ENCODE measurements at places on chromosomes 7 and 10. TPM values are rescaled to one million over a fixed set of nuclear protein-coding genes. Genes with fewer than 3 reads are reported as not detected.
A peak's percentile ranks its signal among the peaks of the same experiment; 100 is the strongest.

Gene AZGP1
- total RNA-seq: not detected

Gene SRRM3
- 0.36 TPM for total RNA-seq

- H3K27ac ChIP-seq: no peak overlapping the region
- peaks cover 9% of the 10 kb centered on the region for H3K4me1 ChIP-seq
- no peak overlapping the region for H3K4me3 ChIP-seq
- H3K27me3 ChIP-seq: no peaks in the 10 kb centered on the region
- H3K36me3 ChIP-seq: no peaks in the 10 kb centered on the region
- DNase-seq: no peak
Measured at GRCh38 chr7:73945022-73945421, 83.0 kb upstream of the ELN start.

- H3K4me3 ChIP-seq: no peak overlapping the region
- no peaks in the 10 kb centered on the region for H3K27me3 ChIP-seq
- H3K4me1 ChIP-seq: peaks cover 33% of the 10 kb centered on the region
Measured at GRCh38 chr10:43961523-43962345, 313.1 kb upstream of the ZNF32 start.

Gene CDK14
- total RNA-seq: 39.1 TPM

DNA sequence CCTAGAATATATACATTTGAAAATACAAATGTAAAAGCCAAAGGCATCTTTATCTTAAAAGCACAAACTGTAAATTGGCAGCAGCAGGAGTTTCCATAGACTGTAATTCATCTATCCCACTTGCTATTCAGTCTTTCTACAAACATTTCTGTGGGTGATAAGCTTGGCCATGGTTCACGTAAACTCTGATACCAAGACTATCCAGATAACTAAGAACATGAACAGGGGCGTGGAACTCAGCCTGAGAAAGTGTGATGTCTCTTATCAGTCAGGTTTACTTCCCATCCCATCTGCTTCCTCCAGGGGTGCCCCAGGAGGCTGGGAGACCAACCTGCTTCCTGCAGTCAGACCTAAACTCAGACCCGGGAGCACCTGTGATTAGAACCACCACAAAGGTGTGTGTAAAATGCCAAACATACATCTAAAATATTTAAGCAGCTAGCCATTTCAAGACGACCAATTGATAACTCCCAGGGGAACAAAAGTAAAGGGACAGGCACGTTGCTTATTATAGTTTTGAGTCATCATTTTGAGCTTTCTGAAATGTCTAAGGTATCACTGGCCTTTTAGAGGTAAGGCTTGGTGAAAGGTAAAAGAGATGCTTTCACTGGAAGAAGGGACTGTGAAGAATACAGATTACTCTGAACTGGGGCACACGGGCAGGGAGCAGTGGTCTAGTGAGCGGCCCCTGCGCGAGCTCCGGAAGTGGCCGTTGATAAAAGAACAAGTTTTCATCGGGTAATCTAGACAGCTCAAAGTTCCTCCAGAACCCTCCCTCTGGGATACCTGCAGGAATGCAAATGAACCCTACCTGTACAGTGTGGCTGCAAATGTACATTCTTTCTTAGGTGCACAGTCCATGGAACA is 51.5 kb downstream of the RSU1 start:
- H3K27me3 ChIP-seq: no peaks in the 10 kb centered on the region
- H3K4me3 ChIP-seq: no peak overlapping the region
- peak; percentile 18 for DNase-seq
- H3K4me1 ChIP-seq: no peaks in the 10 kb centered on the region
- peaks cover 7% of the 10 kb centered on the region for H3K36me3 ChIP-seq

GRCh38 chr10:9291081-9291480 is 1236.6 kb downstream of the GATA3 start:
- no peak overlapping the region for H3K4me3 ChIP-seq
- H3K27ac ChIP-seq: no peak overlapping the region
- H3K27me3 ChIP-seq: no peaks in the 10 kb centered on the region

DNA sequence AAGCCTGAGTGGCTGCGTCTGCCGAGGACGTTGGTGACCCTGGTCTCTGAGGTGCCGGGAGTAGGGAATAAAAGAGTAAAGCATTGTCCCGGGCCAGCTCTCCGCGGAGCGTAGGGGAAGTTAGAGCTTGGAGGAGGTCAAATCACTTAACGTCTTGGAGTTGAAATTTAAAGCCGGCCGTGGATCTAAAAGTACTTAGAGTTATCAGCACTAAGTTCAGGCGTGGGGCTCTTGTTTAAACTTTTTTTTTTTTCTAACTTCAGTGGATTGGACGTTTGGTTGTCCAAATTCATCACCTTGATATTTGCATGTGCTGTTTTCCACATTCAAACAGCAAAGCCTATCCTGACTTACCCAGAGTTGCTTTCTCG is 700 bp downstream of the NIPSNAP2 start:
- H3K36me3 ChIP-seq: peaks cover 6% of the 10 kb centered on the region

- no peak overlapping the region for H3K27ac ChIP-seq
- no peaks in the 10 kb centered on the region for H3K27me3 ChIP-seq
- no peak for DNase-seq
- H3K4me3 ChIP-seq: no peak overlapping the region
Measured at GRCh38 chr7:84187087-84187805, 7.3 kb downstream of the SEMA3A start.

Gene SLF2
- 43.0 TPM for total RNA-seq

- no peak overlapping the region for H3K27ac ChIP-seq
- H3K27me3 ChIP-seq: no peaks in the 10 kb centered on the region
- DNase-seq: no peak
- H3K36me3 ChIP-seq: no peaks in the 10 kb centered on the region
- no peak overlapping the region for H3K4me3 ChIP-seq
- H3K4me1 ChIP-seq: no peaks in the 10 kb centered on the region
Measured at GRCh38 chr7:70926666-70927065, 205.3 kb upstream of the GALNT17 start.

DNA sequence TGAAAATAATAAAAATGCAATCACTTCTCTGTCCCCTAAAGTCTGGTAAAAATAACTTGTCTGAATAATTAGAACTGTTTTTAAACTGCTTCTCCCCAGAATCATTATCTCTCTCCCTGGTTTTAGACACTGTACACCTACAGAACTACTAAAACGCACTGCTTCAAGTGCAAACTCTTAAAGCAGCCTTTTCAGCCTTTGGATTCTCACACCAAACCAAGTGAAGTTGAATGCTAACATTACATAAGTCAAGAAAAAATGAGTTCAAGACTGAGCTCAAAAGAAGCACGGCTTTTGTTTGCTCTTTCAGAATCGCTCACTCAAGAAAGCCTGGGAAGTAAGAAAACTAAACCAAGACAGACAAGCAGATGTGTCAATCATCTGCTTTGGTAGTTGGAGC is 188.8 kb downstream of the LSM5 start:
- H3K27me3 ChIP-seq: peaks cover 34% of the 10 kb centered on the region
- H3K4me3 ChIP-seq: no peak overlapping the region
- H3K4me1 ChIP-seq: no peaks in the 10 kb centered on the region

Gene SFTPA2
- not detected for total RNA-seq

Gene TFPI2
- 8.7 TPM for total RNA-seq

Gene TAS2R5
- 1.8 TPM for total RNA-seq

GRCh38 chr10:78964952-78965633 is 103.7 kb upstream of the ZMIZ1 start:
- H3K36me3 ChIP-seq: no peaks in the 10 kb centered on the region
- DNase-seq: no peak
- H3K27me3 ChIP-seq: no peaks in the 10 kb centered on the region
- no peak overlapping the region for H3K27ac ChIP-seq

DNA sequence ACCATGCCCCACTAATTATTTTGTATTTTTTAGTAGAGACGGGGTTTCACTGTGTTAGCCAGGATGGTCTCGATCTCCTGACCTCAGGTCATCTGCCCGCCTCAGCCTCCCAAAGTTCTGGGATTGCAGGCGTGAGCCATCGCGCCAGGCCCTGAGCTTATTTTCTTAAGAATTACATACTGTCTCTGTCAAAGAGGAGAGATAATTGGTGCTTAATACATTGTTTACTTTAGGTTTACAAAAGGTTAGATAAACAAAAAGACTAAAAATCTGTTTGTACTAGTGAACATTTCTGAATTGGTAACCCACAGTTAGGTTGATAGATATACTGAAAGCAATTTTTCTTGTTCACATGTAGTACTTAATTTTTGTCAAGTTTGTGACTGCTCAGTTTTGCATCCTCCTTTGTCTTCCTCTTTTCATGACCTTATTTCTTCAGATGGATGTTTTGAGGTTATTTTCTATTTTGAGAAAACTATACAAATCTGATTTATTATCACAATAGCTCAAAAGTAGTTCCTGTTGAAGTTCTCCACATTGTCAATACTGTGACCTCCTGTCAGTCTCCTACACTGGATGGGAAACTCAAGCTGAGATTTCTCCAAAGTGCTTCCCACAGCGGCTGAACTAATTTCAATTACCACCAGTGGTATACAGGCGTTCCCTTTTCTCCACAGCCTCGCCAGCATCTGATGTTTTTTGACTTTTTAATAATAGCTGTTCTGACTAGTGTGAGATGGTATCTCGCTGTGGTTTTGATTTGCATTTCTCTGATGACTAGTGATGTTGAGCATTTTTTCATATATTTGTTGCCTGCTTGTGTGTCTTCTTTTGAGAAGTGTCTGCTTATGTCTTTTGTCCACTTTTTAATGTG is 22.5 kb downstream of the HHEX start:
- no peaks in the 10 kb centered on the region for H3K27me3 ChIP-seq
- no peaks in the 10 kb centered on the region for H3K4me1 ChIP-seq
- no peaks in the 10 kb centered on the region for H3K36me3 ChIP-seq
- no peak overlapping the region for H3K4me3 ChIP-seq

DNA sequence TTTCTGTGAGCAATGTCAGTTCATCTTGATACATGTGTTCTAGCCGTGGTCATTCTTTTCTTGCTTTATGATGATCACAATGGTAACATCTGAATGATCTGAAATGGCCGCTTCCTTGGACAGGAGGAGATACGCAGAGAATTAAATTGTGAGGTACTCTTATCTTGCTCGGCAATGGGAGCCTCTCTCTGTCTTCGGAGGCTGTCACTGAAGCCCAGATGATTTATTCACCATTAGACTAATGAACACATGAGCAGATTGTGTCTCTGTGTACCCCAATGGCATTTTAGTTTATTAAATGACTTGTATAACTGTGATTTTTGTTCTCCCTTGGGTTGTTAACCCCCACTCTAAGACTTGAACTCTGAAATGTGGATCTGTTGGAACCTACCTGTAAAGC is 38.6 kb downstream of the RBM33 start:
- H3K27ac ChIP-seq: no peak overlapping the region
- H3K36me3 ChIP-seq: peaks cover 42% of the 10 kb centered on the region
- H3K4me1 ChIP-seq: no peaks in the 10 kb centered on the region
- H3K4me3 ChIP-seq: no peak overlapping the region
- H3K27me3 ChIP-seq: no peaks in the 10 kb centered on the region
- no peak for DNase-seq

Gene SMKR1
- total RNA-seq: 0.72 TPM

DNA sequence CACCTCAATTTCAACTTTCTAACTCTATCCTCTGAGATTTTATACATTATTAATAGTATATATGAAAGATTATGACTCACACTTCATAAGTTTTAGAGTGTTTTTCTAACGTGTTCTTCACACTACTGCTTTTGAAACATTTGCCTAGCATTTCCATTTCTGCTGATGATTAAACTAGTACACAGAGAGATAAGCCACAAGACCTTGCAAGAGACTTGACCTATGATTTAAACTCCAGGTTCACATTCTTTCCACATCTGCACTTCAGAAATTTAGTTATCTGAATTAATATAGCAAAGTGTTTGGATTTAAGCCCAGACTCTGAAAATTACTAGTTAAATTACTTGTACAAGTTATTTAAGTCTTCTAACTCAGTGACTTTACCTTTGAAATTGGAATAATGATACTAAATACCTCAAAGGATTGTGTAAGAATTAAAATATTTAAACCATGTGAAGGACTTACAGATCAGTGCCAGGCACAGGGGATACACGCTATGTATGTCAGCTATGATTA is 66.6 kb downstream of the PCLO start:
- H3K4me1 ChIP-seq: no peaks in the 10 kb centered on the region
- no peaks in the 10 kb centered on the region for H3K27me3 ChIP-seq
- H3K27ac ChIP-seq: no peak overlapping the region
- no peaks in the 10 kb centered on the region for H3K36me3 ChIP-seq

- DNase-seq: no peak
- no peak overlapping the region for H3K4me3 ChIP-seq
- no peaks in the 10 kb centered on the region for H3K27me3 ChIP-seq
Measured at GRCh38 chr7:13282377-13282980, 595.0 kb downstream of the ARL4A start.

Gene VPS37D
- 5.9 TPM for total RNA-seq

Gene CAMK2B
- not detected for total RNA-seq

DNA sequence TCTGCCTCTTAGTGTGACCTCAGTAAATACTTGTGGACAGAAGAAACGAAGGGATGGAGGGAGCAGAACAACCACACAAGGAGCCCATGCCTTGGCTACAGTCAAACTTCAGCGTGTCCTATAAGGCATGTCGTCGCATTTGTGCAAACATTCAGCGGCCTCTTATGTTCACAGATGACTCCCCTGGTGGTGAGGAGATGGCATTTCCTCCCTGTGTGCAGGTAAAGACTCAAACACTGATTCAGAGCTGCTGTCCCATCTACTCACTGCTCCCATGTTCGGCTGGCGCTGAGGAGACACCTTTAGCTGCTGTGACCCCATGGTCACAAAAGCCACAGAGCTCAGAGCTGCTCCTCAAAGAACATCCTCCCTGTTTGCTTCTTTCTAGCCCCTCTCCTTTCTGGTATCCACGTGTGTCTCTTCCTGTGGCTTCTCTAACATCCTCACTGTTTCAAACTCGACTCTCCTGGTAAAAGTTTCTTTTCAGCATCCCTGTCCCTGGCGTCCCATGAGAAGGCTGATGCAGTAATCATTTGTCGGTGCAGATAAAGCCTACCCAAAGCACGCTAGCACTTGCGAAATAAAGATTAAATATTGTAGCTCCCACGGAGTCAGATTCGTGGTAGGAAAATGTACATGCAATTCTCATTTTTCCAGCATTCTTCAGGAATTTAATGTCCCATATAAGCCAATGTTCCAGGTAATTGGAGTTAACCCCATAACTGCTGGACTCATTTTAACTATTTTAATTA is 124.9 kb upstream of the NEBL start:
- no peak overlapping the region for H3K27ac ChIP-seq
- H3K4me3 ChIP-seq: no peak overlapping the region
- no peaks in the 10 kb centered on the region for H3K36me3 ChIP-seq
- H3K27me3 ChIP-seq: no peaks in the 10 kb centered on the region
- H3K4me1 ChIP-seq: no peaks in the 10 kb centered on the region

- H3K27ac ChIP-seq: no peak overlapping the region
- no peaks in the 10 kb centered on the region for H3K36me3 ChIP-seq
- no peak for DNase-seq
- H3K4me1 ChIP-seq: peaks cover 6% of the 10 kb centered on the region
- peaks cover 64% of the 10 kb centered on the region for H3K27me3 ChIP-seq
- H3K4me3 ChIP-seq: no peak overlapping the region
Measured at GRCh38 chr10:29923416-29923965, 135.9 kb downstream of the JCAD start.

- no peaks in the 10 kb centered on the region for H3K36me3 ChIP-seq
- no peaks in the 10 kb centered on the region for H3K4me1 ChIP-seq
- H3K4me3 ChIP-seq: no peak overlapping the region
- no peak overlapping the region for H3K27ac ChIP-seq
Measured at GRCh38 chr7:123845823-123846216, 851 bp downstream of the HYAL4 start.
